Omental fat pad (tissue), 4 donors: ENCODE measurements at places on chromosomes 2 and 18. TPM values are rescaled to one million over a fixed set of nuclear protein-coding genes. Genes with fewer than 3 reads are reported as not detected.

Gene SESTD1
- total RNA-seq, result 47.0 TPM

GRCh38 chr18:49848115-49848514 is 34.8 kb upstream of the ACAA2 start:
- no peak for DNase-seq

Gene SLC5A7
- total RNA-seq, result not detected

GRCh38 chr2:182672466-182673165 is 43.4 kb upstream of the DNAJC10 start:
- DNase-seq, result no peak

Gene RNF125
- 24.3 TPM for total RNA-seq

DNA sequence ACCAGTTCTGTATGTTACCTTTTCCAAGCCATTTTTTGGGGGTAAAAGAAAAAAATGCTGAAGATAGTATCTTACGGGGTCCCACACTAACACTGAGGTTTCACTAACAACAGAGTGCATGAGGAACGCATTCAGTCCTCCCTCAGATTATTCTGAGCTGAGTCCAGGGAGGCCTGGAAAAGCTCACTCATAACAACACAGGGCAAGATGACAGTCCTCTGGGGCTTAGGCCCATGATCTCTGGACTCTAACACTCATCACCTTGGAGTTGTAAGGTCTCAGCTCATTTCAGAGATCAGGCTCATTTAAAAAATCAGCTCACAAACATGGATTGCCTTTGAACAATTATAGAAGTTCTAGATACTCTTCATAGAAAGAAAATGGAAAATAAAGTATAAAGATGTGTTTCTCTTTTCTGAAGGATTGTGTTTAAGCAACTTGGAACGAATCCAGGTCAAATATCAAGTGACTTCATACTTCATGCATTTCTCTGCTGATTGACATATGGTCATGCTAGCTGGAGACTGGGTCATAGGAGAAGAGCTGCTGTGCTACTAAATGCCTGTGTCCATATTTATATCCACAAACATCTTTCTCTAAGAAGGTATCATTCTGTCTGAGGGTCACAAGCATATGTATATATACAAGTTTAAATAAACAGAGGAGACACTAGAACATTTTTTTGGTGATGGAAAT is 265.8 kb downstream of the ALK start:
- DNase-seq, result no peak

DNA sequence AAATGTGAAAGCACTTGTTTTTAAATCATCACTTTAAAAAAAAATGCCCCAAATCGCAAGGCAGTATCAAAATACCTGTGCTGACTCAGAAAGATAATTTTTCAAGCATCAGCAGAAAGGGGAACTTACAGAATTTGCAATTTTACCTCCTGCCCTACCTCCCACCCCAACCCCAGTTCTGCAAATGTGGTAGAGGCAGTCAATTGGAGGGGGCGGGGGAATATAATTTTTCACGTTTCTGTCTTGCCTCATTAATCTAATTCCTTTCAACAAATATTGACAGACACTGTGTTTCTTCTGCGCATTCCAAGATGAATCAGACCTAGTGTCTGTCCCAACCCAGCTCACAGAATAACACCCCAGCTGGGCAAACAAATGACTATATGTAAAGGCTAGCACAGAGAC is 76.8 kb downstream of the ALPK2 start:
- DNase-seq, result no peak

- no peak for DNase-seq
These were observed 195.7 kb upstream of the ID2 start for GRCh38 chr2:8486141-8486540.

DNA sequence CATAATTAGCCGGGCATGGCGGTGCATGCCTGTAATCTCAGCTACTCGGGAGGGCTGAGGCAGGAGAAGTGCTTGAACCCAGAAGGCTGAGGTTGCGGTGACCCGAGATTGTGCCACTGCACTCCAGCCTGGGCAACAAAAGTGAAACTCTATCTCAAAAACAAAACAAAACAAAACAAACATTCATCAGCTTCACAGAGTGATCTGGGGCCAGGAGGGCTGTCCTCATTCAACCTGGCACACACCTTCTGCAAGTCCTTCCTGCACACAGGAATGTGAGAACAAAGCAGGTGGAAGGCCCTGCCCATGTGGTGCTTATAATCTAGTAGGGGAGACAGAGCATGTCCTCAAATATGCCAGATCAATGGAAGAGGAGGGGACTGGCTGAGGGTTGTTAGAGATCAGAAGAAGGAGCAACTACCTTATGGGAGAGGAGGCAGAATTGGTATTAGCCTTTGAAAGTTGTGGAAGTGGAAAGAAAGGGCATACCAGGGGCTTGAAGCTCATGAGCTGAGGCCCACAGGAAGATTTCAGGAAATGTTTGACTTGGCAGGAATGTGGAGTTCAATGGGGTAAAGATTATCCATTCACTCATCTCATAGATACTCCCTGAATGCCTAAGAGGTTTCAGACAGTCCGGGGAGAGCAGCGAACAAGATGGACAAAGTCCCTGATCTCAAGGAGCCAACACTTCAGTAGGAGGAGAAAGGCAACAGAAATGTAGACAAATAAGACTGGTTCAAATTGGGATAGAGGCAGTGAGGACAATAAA is 155.3 kb upstream of the SIX3 start:
- no peak for DNase-seq

DNA sequence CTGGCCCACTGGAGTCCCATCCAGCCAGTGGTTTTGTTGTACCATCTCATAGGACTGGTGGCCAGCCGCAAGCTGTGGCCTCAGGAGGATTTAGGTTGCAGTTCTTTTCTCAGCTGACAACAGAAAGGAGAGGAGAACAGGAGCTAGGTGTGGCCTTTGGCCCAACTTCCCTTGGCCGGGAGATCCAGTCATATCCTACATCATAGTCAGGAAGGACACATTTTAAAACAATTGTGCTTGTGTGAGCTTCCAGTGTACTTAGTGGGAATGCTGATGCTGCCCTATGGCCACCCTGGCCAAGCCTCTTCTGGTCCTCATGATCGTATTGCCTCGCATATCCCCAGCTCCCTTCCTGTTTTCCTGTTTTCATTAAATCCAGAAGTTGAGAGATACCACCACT is 98.1 kb downstream of the WDSUB1 start:
- DNase-seq, result no peak

DNA sequence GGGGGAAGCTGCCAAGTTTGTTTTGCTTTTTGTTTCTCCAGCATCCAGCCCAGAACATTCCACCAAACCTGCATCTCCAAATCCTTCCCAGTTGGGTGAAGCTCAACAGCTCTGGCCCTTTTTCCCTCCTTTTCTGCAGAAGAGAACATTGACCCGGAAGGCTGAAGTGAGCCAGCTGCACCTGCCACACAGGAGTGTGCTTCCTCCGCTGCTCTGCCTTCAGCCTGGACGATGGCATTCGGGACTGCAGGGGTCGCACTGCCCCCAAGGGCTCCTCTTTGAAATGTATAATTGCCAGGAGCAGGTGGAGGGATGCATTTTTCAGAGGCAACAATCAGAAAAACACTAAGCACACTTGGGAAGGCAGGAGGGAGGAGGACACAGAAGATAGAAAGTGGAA is 41.8 kb downstream of the ST8SIA5 start:
- no peak for DNase-seq

Gene OR6B2
- not detected for total RNA-seq

DNA sequence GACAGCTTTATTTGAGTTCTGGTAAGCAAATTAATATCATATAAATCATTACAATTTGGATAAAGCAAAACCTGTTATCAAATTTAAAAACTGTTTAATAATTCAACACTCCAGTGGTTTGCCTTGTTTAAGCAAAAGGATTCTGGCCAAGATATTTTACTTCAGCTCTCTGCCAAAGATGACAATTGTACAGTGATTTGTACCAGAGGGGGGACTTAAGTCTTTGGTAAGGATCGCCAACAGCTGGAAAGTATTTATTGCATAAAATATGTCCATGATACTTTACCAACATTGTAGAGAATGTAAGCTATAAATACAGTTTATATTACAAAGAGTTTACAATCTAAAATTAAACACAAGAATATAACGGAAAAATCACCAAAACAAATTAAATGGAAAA is 13.8 kb downstream of the PREPL start:
- DNase-seq, result no peak

DNA sequence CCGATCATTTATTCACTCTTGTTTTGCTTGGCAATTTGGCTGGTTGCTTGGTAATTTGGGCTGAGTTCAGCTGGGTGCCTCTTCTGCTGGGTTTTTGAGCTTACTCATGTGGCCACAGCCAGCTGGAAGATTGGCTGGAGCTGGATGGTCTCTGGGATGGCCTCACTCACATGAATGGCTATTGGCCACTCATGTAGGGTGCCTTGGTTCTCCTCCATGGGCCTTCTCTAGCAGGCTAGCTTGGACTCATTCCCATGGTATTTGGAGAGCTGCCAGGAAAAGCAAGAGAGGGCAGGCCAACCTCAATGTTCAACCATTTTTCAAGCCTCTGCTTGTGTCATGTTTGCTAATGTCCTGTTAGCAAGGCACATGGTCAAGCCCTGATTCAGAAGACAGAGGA is 16.9 kb downstream of the ZAP70 start:
- DNase-seq, result no peak

GRCh38 chr18:11888726-11889125 is 19.4 kb downstream of the MPPE1 start:
- no peak for DNase-seq

DNA sequence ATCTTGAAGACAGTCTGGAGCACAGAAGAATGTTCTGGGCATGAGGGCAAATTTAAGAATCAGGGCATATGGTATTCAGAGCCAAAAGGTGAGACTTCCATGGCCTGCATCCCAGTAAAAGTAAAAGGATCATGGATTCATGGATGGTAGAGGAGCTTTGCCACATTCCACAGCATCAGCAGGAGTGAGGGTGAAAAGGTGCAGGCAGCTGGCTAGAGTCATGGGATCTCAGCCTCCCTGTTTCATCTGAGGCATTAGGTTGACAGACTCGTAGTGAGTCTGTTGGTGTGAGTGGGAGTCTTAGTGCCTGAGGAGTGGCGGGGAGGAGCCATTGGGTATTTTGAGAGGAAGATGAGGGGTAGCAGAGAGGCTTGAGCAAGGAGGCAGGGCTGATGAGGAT is 301.6 kb downstream of the CYP26B1 start:
- no peak for DNase-seq

GRCh38 chr2:230713331-230714135 is 891 bp downstream of the CAB39 start:
- no peak for DNase-seq

DNA sequence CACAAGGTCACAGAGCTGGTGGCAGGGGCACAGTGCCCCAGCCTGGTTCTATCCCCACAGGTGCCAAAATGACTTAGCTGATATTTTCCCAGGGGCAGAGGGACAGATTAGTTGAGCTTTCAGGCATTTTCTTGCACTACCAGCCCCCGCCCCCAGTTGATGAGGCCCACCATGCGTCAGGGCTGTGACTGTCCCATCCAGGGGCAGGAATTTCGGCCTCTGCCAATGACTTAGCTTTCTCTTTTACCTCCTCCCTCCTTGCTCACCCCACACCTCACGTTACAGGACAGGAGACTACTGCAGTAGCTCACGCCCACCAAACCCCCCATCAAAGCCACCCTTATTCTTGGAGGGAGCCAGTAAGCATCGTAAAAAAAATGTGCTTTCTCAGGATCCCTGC is 31.5 kb downstream of the MRO start:
- no peak for DNase-seq

Gene KYNU
- total RNA-seq, result 9.3 TPM

- no peak for DNase-seq
These were observed 169.9 kb downstream of the BCL11A start for GRCh38 chr2:60383401-60384143.

GRCh38 chr2:76455910-76456309 is 745.2 kb upstream of the GCFC2 start:
- DNase-seq, result no peak

GRCh38 chr18:64365106-64365505 is 216.2 kb upstream of the LINC00305 start:
- DNase-seq, result no peak

GRCh38 chr2:105827351-105828096 is 82.8 kb downstream of the NCK2 start:
- no peak for DNase-seq

DNA sequence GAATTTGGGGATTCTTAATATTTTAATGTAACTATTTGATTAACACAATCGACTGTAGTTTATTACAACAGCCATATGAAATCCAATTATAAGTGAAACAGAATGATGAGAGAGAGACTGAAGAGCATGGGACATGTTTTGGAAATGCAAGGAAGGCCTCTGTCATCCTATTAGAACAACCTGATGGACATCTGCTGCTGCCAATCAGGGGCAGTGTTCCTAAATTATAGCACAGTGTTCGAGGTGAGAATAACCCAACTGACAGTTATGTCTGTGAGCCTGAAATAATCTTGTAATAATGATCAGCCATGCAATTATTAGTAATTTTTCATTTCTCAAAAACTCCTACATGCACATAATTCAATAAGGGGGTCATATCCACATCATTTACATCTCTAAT is 73.6 kb downstream of the CCDC141 start:
- no peak for DNase-seq

Gene UCN
- total RNA-seq, result 4.9 TPM

DNA sequence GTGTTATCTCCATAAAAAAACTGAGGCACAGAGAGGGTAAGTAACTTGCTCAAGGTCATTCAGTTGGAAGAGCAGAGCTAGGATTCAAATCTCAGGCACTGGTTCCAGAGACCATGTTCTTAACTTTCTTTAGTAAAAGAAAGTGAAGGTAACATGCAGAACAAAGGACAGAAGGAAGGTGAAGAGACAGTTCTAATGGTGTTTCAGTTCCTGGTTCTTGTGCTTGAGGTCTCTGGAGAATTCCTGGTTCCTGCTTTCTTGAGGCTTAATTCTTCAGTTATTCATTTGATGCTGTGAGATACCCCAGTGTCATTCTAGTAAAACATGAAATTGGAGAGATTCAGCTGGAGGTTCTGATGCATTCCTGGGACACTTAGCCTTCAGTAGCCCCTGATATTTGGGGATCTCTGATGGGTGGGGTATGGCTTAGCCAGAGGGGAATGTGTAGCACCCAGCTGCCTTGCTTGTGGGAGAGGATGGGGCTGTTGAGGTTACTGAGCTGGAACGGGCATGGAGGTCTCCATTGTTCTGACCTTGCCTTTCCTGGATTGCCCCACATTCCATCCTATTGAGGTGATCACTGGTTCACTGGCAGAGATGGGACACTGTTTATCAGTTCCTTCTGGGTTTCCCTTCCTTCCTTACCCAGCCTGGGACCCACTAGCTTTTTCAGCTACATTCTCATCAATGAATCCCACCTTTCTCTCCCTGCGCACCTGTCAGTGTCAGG is 46.8 kb downstream of the SEMA4F start:
- DNase-seq, result no peak

DNA sequence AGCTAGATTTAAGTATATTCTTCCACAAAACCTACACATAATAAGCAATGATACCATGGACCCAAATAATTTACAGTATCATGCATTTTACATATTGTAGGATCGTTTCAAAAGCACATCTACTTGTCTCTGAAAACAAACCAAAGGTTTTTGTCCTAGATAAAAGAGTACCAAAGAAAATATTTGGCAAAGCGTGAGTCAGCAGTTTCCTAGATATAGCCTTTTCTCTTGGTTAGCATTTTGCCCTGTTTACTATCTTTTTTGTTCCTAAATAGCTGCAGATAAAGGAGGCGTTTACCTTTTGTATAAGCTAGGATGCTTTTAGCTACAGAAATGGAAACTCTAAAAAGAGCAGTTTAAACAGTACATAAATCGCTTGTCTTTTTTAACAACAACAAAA is 305.8 kb upstream of the GULP1 start:
- no peak for DNase-seq

Gene TNFRSF11A
- total RNA-seq, result 4.6 TPM

Gene GIGYF2
- total RNA-seq, result 63.9 TPM

Gene C18orf54
- 4.6 TPM for total RNA-seq

Gene PER2
- total RNA-seq, result 5.3 TPM

GRCh38 chr2:179096090-179096489 is 46.2 kb upstream of the CCDC141 start:
- no peak for DNase-seq

Gene POU3F3
- not detected for total RNA-seq
